ENCODE measurements at places on chromosomes 11 and 22.

GRCh38 chr22:44358709-44359440, 46.1 kb upstream of the SHISAL1 start:
- no peak for DNase-seq

- DNase-seq = no peak
These were observed 36.5 kb downstream of the TENM4 start for GRCh38 chr11:79404325-79404724.

- DNase-seq = no peak
These were observed 460 bp upstream of the MUC5AC start for GRCh38 chr11:1157341-1157644.

DNA sequence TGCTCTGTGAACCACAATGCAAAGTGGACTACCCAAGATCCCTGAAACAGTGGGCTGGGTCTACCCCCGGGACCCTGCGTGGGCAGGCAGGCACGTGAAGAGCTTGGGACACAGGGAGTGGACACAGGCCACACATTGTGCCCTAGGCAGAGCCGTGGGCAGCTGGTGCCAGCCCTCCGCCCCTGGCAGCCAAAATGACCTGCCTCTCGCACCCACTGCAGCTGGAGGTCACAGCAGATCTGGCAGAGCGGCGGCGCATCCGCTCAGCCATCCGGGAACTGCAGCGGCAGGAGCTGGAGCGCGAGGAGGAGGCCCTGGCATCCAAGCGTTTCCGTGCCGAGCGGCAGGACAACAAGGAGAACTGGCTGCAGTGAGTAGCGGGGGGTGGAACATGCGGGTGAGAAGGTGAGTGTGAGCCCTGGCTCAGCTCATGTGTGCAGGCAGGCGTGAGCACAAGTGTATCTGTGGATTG, 6.7 kb downstream of the SMTN start:
- DNase-seq = no peak

GRCh38 chr22:42848941-42849550, 8.0 kb downstream of the ARFGAP3 start:
- no peak for DNase-seq

All from T follicular helper cell (primary cell).